ENCODE measurements at places on chromosomes 1 and 21. TPM values are rescaled to one million over a fixed set of nuclear protein-coding genes. Genes with fewer than 3 reads are reported as not detected.

- H3K4me3 ChIP-seq = no peak overlapping the region
- no peak overlapping the region for H3K27ac ChIP-seq
- peaks cover 3% of the 10 kb centered on the region for H3K27me3 ChIP-seq
- no peaks in the 10 kb centered on the region for H3K4me1 ChIP-seq
- no peak for DNase-seq
- H3K36me3 ChIP-seq = no peaks in the 10 kb centered on the region
Observed at GRCh38 chr1:225950905-225951497, 10.0 kb upstream of the LEFTY2 start.

SYNC gene
- not detected for total RNA-seq

DNA sequence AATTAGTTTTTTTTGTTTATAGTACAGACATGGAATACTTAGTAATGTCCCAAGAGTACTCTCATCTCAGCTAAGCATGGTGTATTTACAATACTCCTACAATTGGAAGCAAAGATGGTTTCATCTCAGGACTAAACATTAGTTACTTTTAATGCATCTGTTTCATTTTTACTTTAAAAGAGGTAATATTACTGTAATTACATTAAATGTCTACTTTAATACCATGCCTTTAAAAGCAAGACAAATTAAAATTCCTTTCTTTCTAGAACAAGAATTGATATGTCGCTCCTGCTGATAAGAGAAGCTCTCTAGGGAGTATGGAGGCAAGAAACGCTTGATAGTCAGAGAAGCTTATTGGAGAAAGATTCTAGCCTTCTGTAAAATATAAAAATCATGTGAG, 284.9 kb upstream of the ADAMTS5 start:
- H3K4me1 ChIP-seq = no peaks in the 10 kb centered on the region
- H3K36me3 ChIP-seq = no peaks in the 10 kb centered on the region
- no peak overlapping the region for H3K27ac ChIP-seq
- no peak overlapping the region for H3K4me3 ChIP-seq
- DNase-seq = no peak
- H3K27me3 ChIP-seq = no peaks in the 10 kb centered on the region

- DNase-seq = no peak
- no peak overlapping the region for H3K27ac ChIP-seq
Observed at GRCh38 chr1:152179566-152179965, 20.5 kb upstream of the RPTN start.

DNA sequence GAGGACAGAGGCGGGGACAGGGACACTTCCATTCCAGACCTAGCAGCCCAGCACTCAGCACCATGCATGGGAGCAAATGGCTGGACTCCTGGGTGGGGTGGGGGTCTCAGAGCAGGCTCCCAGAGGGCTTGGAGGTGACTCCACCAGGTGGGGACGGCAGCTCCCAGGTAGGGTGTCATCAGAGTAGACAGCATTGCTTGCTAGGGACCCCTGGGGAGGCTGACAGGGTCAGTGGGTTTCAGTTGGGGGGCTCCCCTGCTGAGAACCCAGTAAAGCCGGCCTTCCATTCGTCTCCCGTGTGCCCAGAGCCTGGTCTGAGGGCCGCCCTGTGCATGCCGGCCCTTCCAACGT, 4.8 kb upstream of the GJC2 start:
- no peak for DNase-seq
- H3K27ac ChIP-seq = peak overlapping the region; percentile 28
- peaks cover 52% of the 10 kb centered on the region for H3K4me1 ChIP-seq
- no peaks in the 10 kb centered on the region for H3K27me3 ChIP-seq
- H3K36me3 ChIP-seq = peaks cover 37% of the 10 kb centered on the region

GRCh38 chr1:10734962-10735544, 61.4 kb downstream of the CASZ1 start:
- H3K4me3 ChIP-seq = no peak overlapping the region
- H3K27me3 ChIP-seq = no peaks in the 10 kb centered on the region
- no peaks in the 10 kb centered on the region for H3K4me1 ChIP-seq
- H3K27ac ChIP-seq = no peak overlapping the region

Measured in CD8-positive, alpha-beta memory T cell (primary cell).